ENCODE measurements at places on chromosomes 6 and 20.

DNA sequence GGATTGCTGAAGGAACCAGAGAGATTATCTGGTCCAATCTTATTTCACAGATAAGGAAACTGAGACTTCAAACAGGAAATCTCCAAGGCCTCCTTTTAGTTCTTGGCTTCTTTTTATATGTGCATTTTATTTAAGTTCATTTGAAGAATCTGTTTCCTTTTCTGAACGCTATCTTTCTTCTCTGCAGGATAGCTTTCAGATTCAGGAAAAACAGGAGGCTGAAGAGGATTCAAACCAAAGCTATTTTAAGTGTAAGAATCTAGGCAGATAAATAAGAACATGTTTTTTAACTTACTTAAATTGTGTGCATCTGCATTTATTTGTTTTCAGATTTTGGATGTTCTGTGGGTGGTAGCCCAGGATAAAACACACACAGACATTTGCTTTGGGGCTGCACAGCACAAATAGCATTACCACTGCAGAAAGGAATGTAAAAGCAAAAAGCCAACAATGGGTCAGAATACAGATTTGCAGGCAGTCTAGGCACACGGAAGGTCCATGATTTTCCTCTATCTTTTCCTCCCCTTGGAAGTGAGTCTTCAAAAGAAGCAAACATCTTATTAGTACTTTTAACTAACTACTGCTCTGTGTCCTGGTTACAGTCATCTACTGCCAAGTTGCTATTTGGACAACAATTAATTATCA lies 188.8 kb upstream of the TBX18 start:
- no peak for DNase-seq

GRCh38 chr6:111600154-111600553 lies 5.5 kb downstream of the TRAF3IP2 start:
- DNase-seq: no peak

DNA sequence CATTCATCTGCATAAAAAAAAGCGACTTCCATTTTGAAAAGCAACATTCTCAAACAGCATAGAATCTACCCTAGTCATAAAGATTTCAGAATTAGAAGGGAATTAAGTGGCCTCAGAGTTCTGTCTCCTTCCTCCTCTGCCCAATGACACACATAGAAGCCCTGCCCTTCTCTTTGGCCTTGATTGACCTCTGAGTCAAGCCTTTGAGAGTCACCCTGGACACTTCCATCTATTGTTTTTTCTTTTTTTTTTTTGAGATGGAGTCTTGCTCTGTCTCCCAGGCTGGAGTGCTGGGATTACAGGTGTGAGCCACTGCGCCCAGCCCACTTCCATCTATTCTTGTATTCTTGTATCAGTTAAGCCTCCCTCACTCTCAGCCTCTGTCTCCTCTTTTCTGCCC lies 44.8 kb upstream of the CTNNBL1 start:
- DNase-seq: no peak

DNA sequence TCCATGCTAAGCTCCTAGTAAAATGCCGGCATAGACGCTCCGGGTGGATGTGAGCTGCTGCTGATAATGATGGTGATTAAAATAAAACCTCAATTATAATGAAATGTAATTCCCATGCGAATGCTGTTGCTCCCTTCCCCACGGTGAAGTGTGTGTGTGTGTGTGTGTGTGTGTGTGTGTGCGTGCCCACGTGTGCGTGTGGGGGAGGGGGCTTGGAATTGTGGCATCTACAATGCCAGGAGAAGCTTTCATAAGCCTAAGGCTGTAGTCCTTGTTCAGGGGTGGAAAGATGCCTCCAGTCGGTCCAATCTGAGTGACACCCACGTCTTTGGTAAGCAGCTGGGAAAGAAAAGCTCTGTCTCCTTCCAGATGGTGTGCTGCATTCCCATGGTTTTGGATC lies 137.9 kb downstream of the CDH26 start:
- DNase-seq: no peak

GRCh38 chr6:29553268-29554057 lies 6.1 kb downstream of the UBD start:
- DNase-seq: no peak
